PC-9 (cell line): ENCODE measurements at places on chromosomes 2 and 18. TPM values are rescaled to one million over a fixed set of nuclear protein-coding genes. Genes with fewer than 3 reads are reported as not detected.

COL3A1 gene
- not detected in 2 replicates for total RNA-seq

MDH1B gene
- total RNA-seq: 2.7 and 4.1 TPM in 2 replicates

CAVIN2 gene
- 2.3 and 2.5 TPM in 2 replicates for total RNA-seq

DNA sequence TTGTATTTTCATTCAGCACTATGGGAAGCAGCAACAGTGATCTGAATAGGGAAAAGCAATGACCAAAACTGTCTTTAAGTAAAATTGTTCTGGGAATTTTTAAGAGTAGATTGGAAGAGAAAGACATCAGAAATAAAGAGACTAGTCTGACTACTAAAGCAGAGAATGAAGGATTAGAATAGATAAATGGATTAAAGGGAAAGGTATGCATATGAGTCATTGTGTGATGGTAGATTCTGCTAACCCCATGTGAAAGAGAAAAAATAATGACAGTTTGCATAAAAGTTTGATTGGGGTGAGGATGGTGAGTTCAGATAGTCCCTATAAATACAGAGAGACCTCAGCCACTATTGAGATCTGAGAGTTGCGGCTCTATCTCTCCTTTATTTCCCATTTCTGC lies 139.6 kb upstream of the DCC start:
- DNase-seq: no peak
- H3K27ac ChIP-seq: no peak overlapping the region
- H3K4me3 ChIP-seq: no peak overlapping the region

- no peaks in the 10 kb centered on the region for H3K27me3 ChIP-seq
- H3K4me1 ChIP-seq: peaks cover 36% of the 10 kb centered on the region
- peak; percentile 21 for DNase-seq
These were observed 66.7 kb upstream of the SH3BP4 start for GRCh38 chr2:234885118-234885517.

- no peak overlapping the region; the same call in 1 of the 2 replicates for H3K4me3 ChIP-seq
- H3K36me3 ChIP-seq: no peaks in the 10 kb centered on the region
- peaks cover 48% of the 10 kb centered on the region for H3K4me1 ChIP-seq
- no peaks in the 10 kb centered on the region for H3K27me3 ChIP-seq
These were observed 217.8 kb downstream of the OSR1 start for GRCh38 chr2:19140463-19141208.

DNA sequence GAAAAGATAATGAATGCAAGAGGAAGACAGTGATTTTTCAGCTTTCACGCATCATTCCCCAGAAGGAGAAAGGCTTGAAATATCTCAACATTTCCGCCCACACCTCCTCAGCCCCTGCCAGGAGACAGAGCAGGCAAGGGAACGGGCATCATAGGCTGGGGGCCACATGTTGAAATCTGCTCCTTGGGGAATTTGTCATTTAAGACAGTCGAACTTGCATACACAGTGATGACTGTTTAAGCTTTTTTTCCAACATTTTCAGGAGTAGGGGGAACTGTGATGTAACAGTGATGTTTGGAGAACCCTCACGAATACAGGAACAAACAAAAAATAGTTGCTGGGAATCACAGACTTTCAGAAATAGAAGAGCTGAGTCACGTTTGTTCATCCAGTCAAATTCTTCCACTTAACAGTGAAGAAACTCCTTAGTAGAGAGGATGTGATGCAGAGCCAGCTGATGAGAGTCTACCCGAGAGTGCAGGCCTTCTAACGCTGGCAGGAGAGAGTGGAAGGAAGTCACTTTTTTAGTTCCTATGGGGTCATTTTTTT lies 266.8 kb downstream of the ALPK2 start:
- no peak overlapping the region for H3K4me3 ChIP-seq
- H3K36me3 ChIP-seq: peaks cover 16% of the 10 kb centered on the region
- peak overlapping the region; percentile 43 for H3K27ac ChIP-seq

DNA sequence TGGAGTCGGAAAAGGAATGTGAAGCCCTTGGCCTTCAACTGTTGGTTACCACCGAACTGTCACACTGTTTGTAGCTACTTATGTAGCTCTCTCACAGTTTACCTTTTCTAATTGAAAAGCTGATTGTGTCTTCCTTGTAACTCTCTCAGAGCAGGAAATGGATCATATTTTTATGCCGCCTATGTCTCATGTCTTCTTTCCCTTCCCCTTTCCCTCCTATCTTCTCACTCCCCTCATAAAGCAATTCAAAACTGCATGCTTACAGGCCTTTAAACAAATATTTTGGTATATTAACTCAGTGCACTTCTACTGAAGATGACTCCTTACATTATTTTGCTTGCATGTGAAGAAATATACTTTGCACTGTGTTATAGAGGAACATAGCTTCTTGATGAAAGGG lies 6.0 kb downstream of the SLC39A10 start:
- no peaks in the 10 kb centered on the region for H3K36me3 ChIP-seq
- peaks cover 13% of the 10 kb centered on the region for H3K4me1 ChIP-seq
- H3K27me3 ChIP-seq: no peaks in the 10 kb centered on the region
- H3K4me3 ChIP-seq: no peak overlapping the region

- peaks cover 11% of the 10 kb centered on the region; the same call in 1 of the 2 replicates for H3K27me3 ChIP-seq
- no peak overlapping the region for H3K27ac ChIP-seq
- H3K4me3 ChIP-seq: no peak overlapping the region
- DNase-seq: no peak
These were observed 102.6 kb downstream of the HS6ST1 start for GRCh38 chr2:128215897-128216642.

DNA sequence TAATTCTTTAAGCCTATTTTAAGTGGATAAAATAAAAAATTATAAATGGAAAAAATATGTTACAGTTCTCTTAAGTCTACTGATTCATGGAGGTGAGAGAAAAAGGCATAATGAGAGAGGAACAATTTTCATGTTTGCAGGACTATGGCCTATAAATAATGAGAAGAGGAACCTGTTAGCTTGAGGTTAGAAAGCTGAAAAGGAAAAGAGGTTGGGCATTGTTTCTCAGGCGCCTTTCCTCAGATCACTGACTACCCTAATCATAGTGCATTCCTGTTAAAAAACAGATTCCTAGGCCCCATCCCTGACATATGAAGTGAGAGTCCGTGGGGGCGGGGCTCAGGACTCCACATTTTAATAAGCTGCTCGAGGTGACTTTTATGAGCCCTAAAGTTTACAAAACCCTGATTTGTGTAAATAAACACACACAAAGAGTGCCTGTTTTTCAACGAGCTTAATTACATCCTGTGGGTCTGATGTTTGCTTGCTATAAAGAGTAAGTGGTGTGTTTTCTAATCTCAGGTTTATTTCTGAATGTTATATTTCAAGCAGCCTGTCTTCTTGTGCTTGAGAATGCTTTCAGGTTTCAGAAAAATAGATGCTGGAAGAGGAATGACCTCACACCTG lies 335.5 kb downstream of the CLIP4 start:
- H3K27ac ChIP-seq: no peak overlapping the region
- no peak overlapping the region for H3K4me3 ChIP-seq
- DNase-seq: no peak
- H3K27me3 ChIP-seq: peaks cover 74% of the 10 kb centered on the region
- H3K4me1 ChIP-seq: no peaks in the 10 kb centered on the region

IL36G gene
- not detected in 2 replicates for total RNA-seq

ANKRD36B gene
- total RNA-seq: 26.2 and 34.0 TPM in 2 replicates

OTX1 gene
- 6.8 and 7.0 TPM in 2 replicates for total RNA-seq

DNA sequence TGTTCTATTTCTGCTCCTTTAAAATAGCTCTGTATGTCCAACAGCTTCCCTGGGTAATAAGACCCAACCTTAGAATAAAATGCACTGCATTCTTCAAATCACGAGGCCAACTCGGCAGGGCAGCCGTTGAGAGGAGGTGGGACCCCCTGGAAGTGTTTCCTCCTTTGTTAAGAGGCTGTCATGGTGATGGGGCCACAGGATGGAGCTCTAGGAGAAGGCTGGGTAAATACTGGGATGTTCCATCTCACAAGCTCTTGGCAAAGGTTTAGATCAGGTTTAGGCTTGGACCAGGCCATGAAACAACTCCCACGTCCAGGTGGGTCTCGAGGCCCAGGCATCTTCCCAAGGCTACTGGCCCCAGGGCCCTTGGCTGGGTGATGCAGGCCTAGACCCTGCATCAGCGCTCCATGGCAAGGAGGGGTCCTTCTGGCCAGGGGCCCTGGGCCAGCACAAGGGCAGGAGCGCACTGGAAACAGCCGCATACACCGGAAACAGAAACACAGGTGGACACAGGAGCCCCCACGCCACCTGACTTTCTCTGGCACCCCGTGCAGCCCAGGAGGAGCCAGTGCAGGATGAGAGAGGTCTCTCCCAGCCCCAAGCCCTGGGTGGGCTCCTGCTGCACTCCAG lies 38.8 kb upstream of the OTOS start:
- DNase-seq: no peak
- H3K4me3 ChIP-seq: no peak overlapping the region
- H3K27ac ChIP-seq: no peak overlapping the region
- H3K4me1 ChIP-seq: no peaks in the 10 kb centered on the region
- peaks cover 100% of the 10 kb centered on the region for H3K27me3 ChIP-seq

- H3K27me3 ChIP-seq: no peaks in the 10 kb centered on the region; the same call in 1 of the 2 replicates
- no peaks in the 10 kb centered on the region for H3K36me3 ChIP-seq
- no peak overlapping the region for H3K27ac ChIP-seq
- H3K4me3 ChIP-seq: no peak overlapping the region
- no peaks in the 10 kb centered on the region for H3K4me1 ChIP-seq
These were observed 600.7 kb upstream of the ID2 start for GRCh38 chr2:8081130-8081529.

- no peak overlapping the region for H3K4me3 ChIP-seq
- DNase-seq: peak; percentile 54
- H3K27me3 ChIP-seq: no peaks in the 10 kb centered on the region
- no peaks in the 10 kb centered on the region for H3K36me3 ChIP-seq
- H3K4me1 ChIP-seq: no peaks in the 10 kb centered on the region
These were observed 34.4 kb upstream of the DLX2 start for GRCh38 chr2:172137109-172137508.

GRCh38 chr2:71459084-71459431 lies 5.7 kb downstream of the DYSF start:
- DNase-seq: peak; percentile 98
- no peak overlapping the region for H3K4me3 ChIP-seq
- peak overlapping the region; percentile 68 for H3K27ac ChIP-seq
- peaks cover 68% of the 10 kb centered on the region for H3K4me1 ChIP-seq
- H3K27me3 ChIP-seq: no peaks in the 10 kb centered on the region
- H3K36me3 ChIP-seq: no peaks in the 10 kb centered on the region

DNA sequence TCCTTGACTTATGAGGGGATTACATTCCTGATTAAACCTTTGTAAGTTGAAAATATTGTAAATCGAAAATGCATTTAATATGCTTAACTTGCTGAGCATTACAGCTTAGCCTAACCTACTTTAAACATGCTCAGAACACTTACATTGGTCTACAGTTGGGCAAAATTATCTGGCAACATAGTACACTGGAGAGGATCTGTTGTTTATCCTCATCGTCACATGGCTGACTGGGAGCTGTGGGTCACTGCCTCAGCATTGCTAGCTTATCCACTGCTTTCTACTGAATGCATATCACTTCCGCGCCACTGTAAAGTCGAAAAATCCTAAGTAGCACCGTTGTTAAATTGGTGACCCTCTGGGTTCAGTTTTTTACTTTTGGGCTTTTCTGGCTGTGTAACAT lies 13.7 kb downstream of the PMS1 start:
- no peaks in the 10 kb centered on the region for H3K27me3 ChIP-seq
- H3K4me3 ChIP-seq: no peak overlapping the region
- H3K36me3 ChIP-seq: peaks cover 3% of the 10 kb centered on the region; the same call in 1 of the 2 replicates
- H3K27ac ChIP-seq: no peak overlapping the region
- no peak for DNase-seq
- H3K4me1 ChIP-seq: no peaks in the 10 kb centered on the region

DNA sequence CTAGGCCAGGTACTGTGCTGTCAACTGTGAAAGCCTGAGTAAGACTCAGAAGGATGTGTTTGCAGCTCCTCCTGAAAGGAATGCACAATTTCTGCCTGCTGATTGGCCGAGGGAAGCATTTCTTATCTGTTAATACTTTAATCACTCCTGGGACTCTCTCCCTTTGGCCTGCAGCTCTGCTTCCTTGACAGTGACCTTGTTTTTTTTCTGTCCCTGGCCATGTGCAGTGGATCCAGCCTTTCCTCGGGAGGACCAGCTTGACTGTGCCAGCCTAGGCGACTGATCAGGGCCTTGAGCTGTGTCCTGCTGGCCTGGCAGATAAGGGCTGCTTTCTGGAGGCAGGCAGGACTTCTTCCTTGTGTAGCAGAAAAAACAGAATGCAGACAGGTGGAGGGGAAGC lies 10.0 kb downstream of the RNF144A start:
- H3K36me3 ChIP-seq: no peaks in the 10 kb centered on the region
- DNase-seq: no peak
- no peak overlapping the region for H3K4me3 ChIP-seq
- H3K27me3 ChIP-seq: no peaks in the 10 kb centered on the region
- no peaks in the 10 kb centered on the region for H3K4me1 ChIP-seq

- no peak overlapping the region for H3K27ac ChIP-seq
- H3K27me3 ChIP-seq: no peaks in the 10 kb centered on the region
- H3K36me3 ChIP-seq: no peaks in the 10 kb centered on the region
- H3K4me1 ChIP-seq: no peaks in the 10 kb centered on the region
- DNase-seq: no peak
These were observed 65.7 kb downstream of the ACTR2 start for GRCh38 chr2:65293376-65293775.

DNA sequence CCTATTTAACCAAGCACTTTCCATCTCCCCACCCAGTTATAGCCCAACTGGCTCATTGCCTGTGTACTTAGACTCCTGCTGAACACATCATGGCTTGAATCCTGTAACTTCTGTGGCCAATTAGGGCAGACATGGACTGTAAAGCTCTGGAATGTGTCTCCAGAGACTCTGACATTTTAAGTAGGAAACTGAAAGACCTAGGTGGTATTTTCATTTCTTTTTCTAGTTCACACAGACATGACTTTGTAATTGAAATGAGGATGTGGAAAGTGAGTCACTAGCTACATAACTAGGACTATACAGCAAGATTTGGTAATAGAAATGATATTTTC lies 12.2 kb downstream of the DOK1 start:
- H3K4me1 ChIP-seq: peaks cover 18% of the 10 kb centered on the region
- no peaks in the 10 kb centered on the region for H3K27me3 ChIP-seq
- DNase-seq: no peak

DNA sequence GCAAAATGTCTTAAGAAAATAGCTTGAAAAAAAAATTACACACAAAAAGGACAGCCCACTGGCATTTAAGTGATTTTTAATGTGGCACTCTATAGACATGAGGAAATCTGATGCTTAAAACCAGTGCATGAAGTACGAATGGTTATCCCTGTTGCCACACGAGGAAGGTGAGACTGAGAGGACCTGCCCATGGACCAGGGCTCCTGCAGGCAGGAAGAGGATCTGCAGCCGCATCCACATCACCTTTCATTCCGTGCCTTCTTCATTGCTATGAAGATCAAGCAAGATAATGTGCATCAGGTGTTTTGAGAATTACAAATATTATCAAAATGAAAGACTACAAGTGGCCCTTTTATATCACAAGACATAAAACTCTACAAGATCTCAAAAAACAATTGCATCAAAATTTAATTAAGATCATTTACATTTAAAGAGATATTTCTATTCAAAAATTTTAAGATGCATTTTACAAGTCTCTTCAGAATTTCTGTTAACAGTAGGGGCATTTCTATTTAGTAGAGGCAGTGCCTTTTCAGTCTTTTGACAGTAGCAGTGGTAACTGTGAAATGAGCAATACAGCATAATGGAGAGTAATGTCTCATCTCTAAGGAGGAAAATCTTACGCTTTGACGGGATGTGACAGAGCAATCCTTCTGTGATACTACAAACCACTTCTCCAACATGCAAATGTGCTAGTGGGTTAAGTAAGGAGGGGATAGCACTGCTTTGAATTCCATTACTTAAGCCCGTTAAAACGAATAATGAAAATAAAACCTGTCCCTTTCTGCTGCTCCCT lies 83.4 kb downstream of the SLC5A7 start:
- H3K36me3 ChIP-seq: no peaks in the 10 kb centered on the region
- H3K4me1 ChIP-seq: no peaks in the 10 kb centered on the region
- no peak overlapping the region for H3K4me3 ChIP-seq
- H3K27ac ChIP-seq: no peak overlapping the region
- H3K27me3 ChIP-seq: peaks cover 49% of the 10 kb centered on the region

APCDD1 gene
- total RNA-seq: not detected in 2 replicates

RAB27B gene
- total RNA-seq: 9.9 and 12.7 TPM in 2 replicates
